ENCODE measurements at places on chromosomes 2 and 18.

DNA sequence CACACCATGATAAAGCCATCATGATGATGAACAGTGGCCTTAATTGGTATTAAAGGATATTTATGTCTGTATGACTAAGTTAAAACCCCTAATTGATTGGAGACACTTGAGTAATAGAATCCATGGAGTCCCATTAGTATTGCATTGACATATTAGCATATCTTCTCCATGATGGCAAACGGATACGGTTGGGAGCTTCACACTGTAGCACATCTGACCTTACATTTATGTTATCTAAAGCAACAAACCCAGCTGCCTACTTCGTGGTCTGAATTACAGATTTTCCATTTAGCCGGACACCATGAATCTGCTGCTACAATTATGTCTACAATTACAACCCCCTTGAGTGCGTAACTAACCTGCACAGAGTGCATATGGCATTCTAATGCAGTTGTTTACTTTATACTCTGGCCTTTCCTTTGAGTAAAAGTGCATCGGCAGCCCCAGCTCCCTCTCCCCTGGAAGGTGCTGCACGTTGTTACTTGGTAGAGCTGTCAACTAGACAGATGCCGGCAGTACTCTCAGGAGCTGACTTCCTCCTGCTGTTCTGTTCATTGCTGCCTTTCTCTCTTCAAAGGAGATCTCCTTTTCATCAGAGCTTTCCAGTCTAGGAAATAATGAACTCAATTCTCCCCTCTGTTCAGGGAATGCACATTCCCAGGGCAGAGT is 92.1 kb downstream of the LRRC30 start:
- no peak for DNase-seq

DNA sequence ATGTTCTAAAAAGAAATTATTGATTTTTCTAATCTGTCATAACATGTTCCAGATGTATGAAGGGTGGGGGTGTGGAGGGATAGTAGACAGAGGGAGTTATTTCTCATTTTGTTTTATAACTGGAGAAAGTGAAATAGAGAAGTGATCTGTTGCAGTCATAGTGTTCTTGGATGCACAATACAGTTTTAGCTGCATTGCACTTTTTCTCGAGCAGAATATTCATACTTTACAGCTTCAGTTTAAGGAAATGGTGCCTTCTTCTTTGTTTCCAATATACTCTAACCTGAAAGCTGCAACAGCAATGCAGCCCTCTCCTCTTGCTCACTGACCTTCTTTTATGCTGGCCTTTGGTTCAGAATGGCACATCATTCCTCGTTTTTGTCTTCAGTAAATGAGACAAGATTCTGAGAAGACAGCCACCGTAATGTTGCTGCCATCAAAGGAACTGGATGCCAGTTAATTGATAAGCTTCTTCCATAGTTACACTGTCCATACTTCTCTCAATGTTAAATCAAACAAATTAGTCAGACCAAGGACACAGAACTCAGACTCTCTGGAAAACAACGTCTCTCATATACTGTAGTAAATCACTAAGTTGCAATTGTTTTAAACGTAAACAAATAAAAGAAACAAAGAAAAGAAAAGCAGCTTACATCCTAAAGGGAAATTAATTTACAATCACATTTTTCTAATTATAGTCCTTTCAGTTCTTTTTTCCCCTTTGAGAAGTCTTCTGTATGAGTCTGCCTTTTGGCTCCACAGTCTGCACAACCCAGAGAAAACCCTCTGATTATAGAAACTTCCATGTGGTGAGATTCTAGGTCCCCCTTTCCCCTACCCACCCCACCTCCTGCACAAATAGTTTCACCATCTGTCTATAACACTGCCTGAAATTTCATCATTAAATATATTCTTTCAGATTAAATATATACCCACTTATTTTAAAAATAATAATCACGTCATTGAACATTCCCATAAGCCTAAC is 97.4 kb upstream of the UGP2 start:
- DNase-seq: no peak

DNA sequence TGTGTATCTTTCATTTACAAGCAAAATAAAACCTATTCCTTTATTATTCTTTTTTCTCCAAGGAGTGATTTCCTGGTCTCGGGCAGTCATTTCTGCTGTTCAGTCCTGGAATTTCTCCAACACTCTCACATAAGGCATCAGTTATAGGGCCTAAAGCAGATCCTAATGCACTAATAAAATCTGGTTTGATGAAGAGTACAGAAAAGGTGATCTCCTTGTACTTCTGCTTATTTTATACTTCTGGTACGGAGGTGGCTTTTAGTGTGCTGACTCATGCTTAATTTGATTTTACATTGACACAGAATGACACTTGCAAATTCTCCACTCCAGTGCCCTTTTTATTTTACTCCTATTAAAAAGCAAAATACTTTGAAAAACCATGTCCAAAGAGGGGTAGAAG is 157.4 kb downstream of the DOK6 start:
- DNase-seq: no peak

GRCh38 chr2:117562654-117563053 is 251.8 kb upstream of the DDX18 start:
- DNase-seq: no peak

GRCh38 chr18:37176621-37176934 is 347.7 kb downstream of the KIAA1328 start:
- DNase-seq: no peak

GRCh38 chr18:69209761-69210160 is 190.9 kb upstream of the DOK6 start:
- DNase-seq: no peak

DNA sequence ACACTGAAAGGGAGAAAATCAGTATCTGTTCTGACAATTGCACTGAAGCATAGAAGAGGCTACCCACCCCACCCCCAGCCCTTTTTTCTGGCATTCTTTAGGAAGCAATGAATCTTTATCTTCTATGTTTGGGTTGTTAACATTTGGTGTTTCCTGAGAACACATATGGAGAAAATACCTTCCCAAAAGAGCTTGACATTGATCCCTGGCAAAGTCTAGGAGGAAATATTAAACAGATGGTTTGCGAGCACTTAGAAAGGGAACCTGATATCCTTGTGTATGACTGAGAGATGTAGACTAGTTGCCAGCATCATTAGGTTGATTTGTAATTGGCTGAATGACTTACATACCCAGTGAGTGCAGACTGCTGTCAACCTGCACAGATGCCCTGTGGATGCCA is 42.9 kb downstream of the DOK1 start:
- no peak for DNase-seq

- no peak for DNase-seq
Measured at GRCh38 chr2:147910990-147911473, 66.2 kb downstream of the ACVR2A start.

DNA sequence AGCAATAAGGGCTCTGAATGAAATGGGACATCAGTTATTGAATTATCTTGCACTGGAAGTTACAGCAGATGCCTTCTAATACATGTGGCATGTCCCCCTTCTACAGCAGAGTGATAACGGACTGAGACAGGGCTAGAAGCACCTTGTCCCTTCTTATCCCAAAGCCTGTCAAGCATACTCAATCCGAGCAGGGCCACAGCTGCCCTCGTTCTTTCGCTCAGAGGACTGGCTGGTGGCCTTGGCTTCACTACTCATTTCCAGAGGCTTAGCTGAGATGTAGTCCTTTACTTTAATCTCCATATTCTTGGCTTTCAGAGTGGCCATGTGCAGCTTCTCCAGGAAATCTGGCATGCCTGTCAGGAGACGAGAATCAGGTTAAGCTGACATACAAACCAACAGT is 22.1 kb downstream of the STARD7 start:
- DNase-seq: no peak

- DNase-seq: no peak
Measured at GRCh38 chr2:29165362-29166241, 50.4 kb downstream of the CLIP4 start.

- no peak for DNase-seq
Measured at GRCh38 chr2:28981016-28981441, at the start of gene TOGARAM2. TSS of gene TOGARAM2 (plus strand) at chr2:28981298. CDS start at chr2:28994835, 13,537 bp downstream.

- DNase-seq: no peak
Measured at GRCh38 chr2:205759257-205759656, 77.0 kb downstream of the NRP2 start.

DNA sequence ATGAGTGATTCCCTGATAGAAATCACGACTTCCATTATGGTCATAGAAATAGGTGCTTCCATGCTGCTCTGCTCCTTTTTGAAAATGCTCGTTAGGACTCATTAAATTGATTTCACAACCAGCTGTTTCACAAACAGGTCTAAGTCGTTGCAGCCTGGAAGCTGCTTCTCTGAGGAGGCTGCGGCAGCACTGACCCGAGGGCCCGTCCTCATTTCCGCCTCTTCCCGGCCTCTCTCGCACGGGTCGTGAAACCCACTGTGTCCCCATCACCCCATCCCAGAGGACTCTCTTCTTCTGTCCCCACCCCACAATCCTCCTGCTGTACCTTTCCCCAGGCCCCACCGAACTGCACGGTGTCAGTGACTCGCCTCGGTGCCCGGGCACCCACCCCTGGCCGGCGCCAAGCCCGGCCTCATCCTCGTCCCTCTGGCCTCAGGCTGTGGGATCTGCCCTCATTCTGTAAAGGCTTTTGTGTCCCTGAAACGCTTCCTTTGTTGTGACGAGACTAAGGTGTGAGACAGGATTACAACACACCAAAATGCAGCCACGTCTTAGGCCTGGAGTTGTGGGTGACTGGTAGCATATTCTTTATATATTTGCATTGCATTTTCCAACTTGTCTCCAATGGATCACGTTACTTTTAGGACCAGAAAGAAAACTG is 112.7 kb upstream of the CTDP1 start:
- DNase-seq: peak; percentile 46

DNA sequence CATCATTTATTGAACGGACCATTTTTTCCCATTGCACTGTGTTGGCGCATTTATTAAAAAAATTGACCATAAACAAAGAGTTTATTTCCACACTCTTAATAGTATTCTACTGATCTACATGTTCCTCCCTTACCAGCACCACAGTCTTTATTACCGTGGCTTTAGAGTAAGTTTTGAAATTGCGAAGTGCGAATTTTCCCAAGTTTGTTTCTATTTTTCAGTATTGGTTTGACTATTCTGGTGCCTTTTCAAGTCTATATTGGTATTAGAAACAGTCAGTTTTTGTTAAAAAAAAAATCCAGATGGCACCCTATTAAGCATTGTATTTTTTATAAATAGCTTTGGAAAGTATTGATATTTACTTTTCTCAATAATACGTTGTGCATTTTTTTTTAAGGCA is 795.1 kb upstream of the HS6ST1 start:
- DNase-seq: no peak

- DNase-seq: no peak
Measured at GRCh38 chr18:8730080-8730827, 24.9 kb downstream of the MTCL1 start.

DNA sequence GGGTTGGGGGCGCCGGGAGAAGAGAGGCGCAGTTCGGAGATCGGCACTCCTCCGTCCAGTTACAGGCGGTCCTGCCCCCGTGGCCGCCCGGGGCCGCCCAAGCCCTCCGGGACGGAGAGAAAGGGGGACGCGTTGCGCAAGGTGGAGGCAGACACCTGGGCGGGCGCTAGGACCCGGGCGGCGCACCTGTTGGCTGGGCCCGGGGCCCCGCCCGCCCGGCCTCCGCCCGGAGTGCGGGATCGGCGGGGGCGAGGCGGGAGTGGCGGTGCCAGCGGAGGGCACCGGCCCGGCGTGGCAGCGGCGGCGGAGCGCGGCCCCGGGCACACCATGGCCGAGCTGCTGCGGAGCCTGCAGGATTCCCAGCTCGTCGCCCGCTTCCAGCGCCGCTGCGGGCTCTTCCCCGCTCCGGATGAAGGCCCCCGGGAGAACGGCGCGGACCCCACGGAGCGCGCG is at the start of gene SGPP2:
SGPP2 (plus strand) TSS at position 268 of the 453 bp plus-strand sequence; CDS start at position 328, 60 bp downstream.
- DNase-seq: peak; percentile 60

DNA sequence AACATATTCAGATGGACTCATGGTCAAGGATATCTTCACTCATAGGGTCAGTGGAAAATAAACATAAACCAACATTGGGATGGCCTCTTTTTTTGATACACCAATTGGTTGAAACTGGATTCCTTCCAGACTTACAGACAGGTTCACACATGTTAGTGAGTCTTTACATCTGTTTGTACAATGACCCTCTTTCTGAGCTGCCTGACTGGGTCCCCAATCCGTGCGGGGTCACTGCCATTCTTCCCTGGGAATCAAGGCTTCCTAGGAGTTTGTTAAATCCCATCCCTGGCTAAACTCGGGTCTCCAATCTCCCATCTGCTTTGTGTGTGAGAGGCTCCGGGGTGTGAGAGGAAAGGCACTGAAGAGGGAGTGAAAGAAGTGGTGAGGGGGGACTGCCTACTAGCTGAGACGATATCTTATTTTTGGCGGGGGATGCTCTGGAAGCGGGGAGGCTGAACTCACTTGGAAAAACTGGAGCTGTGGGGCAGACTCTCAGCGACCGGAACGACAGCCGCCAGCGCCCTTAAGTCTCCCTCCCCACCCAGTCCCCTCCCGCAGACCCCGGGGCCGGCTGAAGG is 487 bp downstream of the STARD6 start:
- no peak for DNase-seq

DNA sequence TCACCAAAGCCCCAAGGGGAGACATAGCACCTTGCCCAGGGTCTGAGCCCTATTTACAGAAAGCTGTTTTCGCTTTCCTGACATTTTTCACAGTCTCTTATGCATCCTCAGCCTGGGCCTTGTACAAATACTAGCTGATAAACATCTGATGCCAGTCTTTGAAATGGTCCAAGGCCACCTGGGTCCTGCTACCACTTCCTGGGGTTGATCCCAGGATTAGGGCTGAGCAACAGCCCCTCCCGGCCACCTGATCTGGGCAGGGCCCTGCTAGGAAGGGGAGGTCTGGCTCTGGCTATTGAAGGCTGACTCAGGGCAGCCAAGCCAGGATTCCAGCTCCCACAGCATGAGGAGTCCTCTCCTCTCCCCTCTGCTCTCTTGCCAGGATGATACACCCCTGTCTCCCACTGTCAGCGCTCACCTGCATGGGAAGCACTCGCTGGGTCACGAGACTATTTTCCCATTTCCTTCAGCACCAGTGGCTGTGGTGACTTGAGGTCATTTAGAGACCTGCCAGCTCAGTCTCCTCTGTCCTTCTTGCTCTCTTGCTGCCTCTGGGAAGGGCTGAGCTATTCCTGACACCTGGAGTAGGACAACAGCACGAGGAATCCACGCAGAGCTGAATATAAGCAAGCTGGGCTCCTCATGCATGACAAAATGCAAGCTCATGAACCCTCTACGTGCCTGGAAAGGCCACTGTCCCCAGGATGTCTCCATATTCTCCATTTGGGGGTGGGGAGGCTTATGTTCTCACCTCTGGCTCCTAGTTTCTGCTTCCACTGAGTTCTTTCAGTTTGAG is 53.0 kb upstream of the LGALSL start:
- no peak for DNase-seq

Measured in Right ventricle myocardium inferior (tissue), 1 donor.